Kidney (tissue), 22 donors: ENCODE measurements at places on chromosomes 2 and 18. TPM values are rescaled to one million over a fixed set of nuclear protein-coding genes. Genes with fewer than 3 reads are reported as not detected.

Gene C2orf80
- not detected for polyA plus RNA-seq

Gene SP9
- polyA plus RNA-seq, result not detected

DNA sequence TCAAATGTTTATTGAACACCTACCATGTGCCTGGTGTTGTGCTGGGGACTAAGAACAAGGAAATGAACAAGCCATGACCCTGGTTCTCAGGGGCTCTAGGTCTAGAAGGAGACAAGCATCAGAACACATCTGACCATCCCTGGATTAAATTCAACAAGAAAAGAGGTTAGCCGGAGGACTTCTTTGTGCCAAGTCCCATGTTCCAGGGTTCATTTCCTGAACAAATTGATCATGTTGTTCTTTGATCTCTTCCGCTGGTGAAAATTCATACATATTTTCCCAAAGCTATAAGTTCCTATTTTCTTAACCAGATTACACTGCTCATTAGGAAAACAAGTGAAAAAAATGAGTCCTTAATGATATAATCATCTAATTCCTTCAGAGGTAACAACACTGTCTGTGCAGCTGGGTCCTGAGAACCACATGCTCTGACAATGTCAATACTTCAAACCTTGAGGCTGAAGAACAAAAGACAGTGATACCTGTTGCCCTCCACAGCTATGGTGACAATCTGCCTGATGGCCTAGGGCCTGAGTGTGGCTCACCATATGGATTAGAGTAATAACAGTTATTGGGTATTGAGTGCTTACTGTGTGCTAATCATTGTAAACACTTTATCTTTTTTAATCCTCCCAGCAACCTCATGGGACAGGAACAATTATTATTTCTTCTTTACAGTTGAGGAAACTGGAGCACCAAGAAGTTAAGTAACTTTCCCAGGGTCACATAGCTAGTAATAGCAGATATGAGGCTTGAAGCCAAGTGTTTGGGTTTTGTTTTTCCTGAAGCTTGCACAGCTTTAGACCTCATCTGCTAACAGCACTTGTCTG is 24.6 kb upstream of the INO80C start:
- no peak for DNase-seq

- DNase-seq, result no peak
Observed at GRCh38 chr2:70007151-70007550, 45.7 kb upstream of the ASPRV1 start.

- DNase-seq, result no peak
Observed at GRCh38 chr18:69658685-69659084, 258.0 kb downstream of the DOK6 start.
